Dermis blood vessel endothelial cell (primary cell): ENCODE measurements at places on chromosomes 2 and 18. TPM values are rescaled to one million over a fixed set of nuclear protein-coding genes. Genes with fewer than 3 reads are reported as not detected.

The SMPD4 gene
- total RNA-seq: 13.8 and 37.0 TPM in 2 replicates

- no peak for DNase-seq
Measured at GRCh38 chr2:226799976-226800940, 638 bp upstream of the IRS1 start.

DNA sequence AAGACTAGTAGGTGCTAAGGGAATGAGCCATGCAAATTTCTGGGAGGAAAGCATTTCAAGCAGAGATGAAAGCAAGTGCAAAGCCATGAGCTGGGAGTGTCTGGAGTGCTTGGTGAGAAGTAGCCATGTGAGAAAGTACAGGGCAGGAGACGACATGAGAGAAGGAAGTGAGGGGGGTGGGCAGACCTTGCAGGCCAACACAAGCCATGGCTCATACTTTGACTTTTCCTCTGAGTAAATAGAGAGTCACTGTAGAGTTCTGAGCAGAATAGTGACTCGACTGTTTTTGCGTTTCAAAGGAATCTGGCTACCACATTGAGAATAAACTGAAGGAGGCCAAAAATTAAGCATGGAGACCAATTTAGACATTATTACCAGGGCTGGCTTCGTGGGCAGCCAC is 42.2 kb downstream of the SCN2A start:
- no peak for DNase-seq

- no peak for DNase-seq
Measured at GRCh38 chr2:188518381-188518780, 226.7 kb downstream of the GULP1 start.

GRCh38 chr2:61750624-61751023 is 103.2 kb downstream of the FAM161A start:
- DNase-seq: no peak

The SOX11 gene
- not detected in 2 replicates for total RNA-seq

The ACADL gene
- total RNA-seq: under 0.01 and 0.19 TPM in 2 replicates

GRCh38 chr2:217751192-217751591 is 251.6 kb downstream of the TNS1 start:
- DNase-seq: no peak

The CHST9 gene
- under 0.01 and 0.34 TPM in 2 replicates for total RNA-seq

The HOXD10 gene
- total RNA-seq: 7.7 and 15.2 TPM in 2 replicates

GRCh38 chr18:8257851-8258434 is 351.3 kb upstream of the RAB12 start:
- DNase-seq: no peak

The BMP10 gene
- not detected in 2 replicates for total RNA-seq

- peak; percentile 44 for DNase-seq
Measured at GRCh38 chr2:176188774-176189680, 559 bp downstream of the HOXD1 start.
